Stimulated activated CD8-positive, alpha-beta memory T cell treated with anti-CD3 and anti-CD28 coated beads, Interleukin-15, amount 100 ng/mL, for 1 hour (primary cell): ENCODE measurements at places on chromosomes 16 and 17.

DNA sequence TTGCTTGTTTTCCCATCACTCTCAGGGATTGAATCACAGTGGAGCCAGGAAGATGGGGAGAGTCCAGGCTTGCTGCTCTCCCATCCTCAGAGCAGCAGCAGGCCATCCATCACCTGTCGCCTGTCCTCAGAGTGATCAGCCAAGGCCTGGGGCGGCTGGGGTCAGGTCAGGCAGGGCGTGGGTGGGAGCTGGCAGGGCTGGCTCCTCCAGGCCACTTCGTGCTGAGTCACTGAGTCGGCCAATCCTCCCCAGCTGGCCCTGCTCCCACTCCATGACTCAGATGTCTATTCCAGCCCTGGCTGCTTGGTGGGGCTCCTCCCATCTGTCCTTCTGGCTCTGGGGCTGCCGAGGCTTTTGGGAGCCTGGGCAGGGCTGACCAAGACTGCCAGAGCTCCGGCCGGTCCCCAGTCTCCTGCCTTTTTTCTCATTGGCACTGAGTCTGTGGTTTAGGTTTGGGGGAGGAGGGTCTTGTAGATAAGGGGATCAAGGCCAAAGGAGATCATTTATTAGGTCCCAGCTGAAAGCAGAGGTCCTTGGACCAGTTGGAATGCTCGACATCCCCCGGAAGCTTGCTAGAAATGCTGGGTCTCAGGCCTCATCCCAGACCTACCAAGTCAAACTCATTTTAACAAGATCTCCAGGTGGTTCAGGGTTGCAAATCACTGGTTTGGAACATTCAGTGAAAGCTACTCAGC lies 72.7 kb downstream of the ABCC1 start:
- DNase-seq, result no peak

- no peak for DNase-seq
Measured at GRCh38 chr17:37648555-37648954, 5.3 kb upstream of the DDX52 start.

- DNase-seq, result no peak
Measured at GRCh38 chr16:71724320-71724751, at the start of gene PHLPP2. PHLPP2 (minus strand) TSS chr16:71724701; CDS start chr16:71714795, 9,906 bp downstream.

DNA sequence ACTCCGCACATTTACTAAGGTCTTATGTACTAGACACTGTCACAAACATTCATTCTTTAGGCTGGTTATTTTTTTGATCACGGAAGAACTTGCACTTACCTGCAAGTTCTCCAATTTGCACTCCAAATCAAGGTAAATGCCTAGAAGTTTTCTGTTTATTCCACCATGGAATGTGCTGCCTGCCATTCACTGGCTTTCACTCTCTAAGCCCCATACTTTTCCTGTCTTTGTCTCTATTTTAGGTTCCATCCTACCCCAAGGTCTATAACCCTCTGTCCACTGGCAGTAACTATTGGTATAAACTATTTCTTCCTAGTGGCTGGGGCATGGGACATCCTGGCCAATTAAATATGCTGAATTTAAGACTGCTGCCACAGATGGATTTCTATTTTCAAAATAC lies 15.9 kb downstream of the XPO6 start:
- DNase-seq, result no peak
